Chondrocyte (in vitro differentiated cells): ENCODE measurements at places on chromosomes 16 and 17. TPM values are rescaled to one million over a fixed set of nuclear protein-coding genes. Genes with fewer than 3 reads are reported as not detected.

GRCh38 chr17:73689596-73690275 lies 45.5 kb upstream of the SDK2 start:
- DNase-seq: no peak

TBC1D26 gene
- total RNA-seq: 0.28 to 1.1 TPM in 2 of 3 replicates, not detected in the other

IRX5 gene
- total RNA-seq: 1.0 to 2.5 TPM (median 1.5 TPM) in 3 replicates

RABEP2 gene
- total RNA-seq: 20.1 to 24.6 TPM (median 22.4 TPM) in 3 replicates
